Midbrain (tissue), 1 donor: ENCODE measurements at places on chromosomes 6 and 20.
A peak's percentile ranks its signal among the peaks of the same experiment; 100 is the strongest.

DNA sequence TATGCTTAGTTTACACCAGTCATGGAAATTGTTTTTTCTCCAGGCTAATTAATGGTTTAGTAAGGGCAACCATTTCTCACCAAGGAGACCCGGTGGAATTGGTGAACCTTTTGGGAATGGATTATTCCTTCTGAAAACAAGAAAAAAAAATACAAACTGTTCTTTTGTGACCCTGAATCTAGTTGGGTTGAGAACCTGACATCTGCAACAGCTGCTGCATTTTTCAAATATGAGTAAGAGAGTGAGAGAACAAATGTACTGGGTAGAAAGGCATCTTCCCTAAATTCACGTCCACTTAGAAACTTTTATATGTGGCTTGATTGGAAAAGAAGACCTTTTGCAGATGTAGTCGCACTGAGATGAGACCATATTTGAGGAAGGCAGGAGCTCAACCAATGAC is 553.4 kb upstream of the EPHA7 start:
- DNase-seq: no peak

GRCh38 chr20:16228722-16229121 is 344.5 kb downstream of the KIF16B start:
- DNase-seq: no peak

GRCh38 chr20:6533351-6533750 is 234.1 kb upstream of the BMP2 start:
- DNase-seq: no peak

- DNase-seq: no peak
These were observed 39.7 kb downstream of the LBP start for GRCh38 chr20:38386004-38386403.

DNA sequence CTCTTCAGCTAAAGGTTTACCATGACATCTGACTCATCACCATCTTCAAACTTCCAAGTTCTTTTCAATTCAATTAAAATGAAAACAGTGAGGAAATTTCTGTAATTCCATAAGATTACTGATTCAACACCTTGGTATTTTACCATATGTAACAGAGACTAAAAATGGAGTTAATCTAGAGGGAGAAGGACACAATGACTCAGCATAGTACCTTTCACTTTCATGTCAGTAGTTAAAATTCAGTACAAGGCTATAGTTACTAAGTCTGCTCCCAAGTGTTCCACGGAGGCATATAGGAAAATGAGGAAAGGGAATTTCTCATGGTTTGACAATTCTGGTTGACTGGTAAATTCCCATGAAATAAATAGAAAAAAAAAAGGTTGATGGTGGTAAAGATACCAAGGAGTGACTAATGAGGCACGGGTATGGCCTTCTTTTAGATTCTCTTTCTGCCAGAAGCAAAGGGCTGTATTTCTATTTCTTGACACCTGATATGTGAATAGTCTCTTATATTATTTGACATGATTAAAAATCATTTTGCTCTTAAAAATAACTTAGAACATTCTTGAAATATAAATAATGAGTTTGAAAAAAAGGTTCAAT is 526.7 kb upstream of the ADGRB3 start:
- no peak for DNase-seq

DNA sequence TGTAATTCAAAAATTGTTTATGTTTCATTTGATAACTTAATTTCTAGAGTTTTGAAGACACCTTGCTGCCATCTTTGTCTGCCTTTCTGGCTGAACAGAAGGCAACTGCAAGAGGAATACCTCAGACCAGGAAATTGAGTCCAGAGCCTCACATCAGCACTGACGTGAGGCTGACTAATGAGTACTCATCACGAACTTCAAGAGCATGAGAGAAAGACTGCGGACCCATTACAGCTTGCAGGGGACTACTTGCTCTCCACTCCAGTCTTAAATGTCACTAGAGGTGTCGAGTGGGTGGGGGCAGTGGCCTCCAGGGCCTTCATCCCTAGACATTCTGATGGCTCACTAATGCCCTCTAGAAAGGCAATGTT is 109.5 kb upstream of the SSTR4 start:
- no peak for DNase-seq

DNA sequence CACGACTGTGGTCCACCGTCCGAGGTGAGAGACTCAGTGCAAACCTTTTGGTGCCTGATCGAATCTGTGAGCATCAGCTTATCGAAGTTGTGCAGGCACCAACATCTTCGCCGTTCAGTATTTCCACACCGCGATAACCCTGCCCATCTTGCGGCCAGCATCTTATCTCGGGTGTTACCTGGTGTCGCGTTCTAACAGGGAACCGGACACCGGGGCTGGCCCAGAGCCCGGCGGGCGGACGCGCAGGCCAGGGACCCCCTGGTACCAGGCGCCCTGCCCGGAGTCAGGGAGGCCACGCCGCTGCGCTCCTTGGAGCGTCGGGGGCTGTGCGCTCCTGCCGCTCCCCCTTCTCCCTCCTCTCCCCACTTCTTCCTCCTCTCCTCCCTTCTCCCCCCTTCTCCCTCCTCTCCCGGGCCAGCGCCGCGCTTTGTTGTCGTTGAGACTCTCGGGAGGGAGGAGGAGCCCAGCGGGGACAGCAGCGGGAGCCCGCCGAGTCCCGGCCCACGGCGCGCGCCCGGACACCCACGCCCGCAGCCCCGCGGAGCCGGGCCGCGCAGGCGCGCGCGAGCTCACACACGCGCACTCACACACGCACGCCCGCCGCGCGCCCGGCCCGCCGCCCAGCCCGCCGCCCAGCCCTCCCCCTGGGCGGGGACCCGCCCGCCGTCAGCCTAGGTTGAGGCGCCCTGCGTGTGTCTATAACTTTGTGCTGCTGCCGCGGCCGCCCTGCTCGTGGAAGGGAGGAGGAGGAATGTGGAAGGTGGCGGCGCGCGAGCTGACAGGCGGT is 1.4 kb upstream of the FOXO3 start:
- DNase-seq: peak; percentile 93

- DNase-seq: no peak
These were observed 284.8 kb downstream of the BTBD9 start for GRCh38 chr6:38354905-38355304.

DNA sequence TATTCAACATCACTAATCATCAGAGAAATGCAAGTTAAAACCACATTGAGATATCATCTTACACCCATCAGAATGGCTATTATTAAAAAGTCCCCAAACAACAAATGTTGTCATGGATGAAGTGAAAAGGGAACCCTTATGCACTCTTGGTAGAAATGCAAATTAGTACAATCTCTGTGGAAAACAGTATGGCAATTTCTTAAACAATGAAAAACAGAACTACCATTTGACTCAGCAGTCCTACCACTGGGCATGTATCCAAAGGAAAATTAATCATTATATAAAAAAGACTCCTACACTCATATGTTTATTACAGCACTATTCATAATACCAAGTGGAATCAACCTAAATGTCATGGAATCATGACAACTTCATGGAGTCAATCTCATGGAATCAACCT is 611.3 kb upstream of the GJE1 start:
- DNase-seq: no peak
